ENCODE measurements at places on chromosomes 13 and 19.

- DNase-seq = no peak
These were observed 8.6 kb upstream of the BCAT2 start for GRCh38 chr19:48819366-48819816.

- DNase-seq = no peak
These were observed 58.2 kb downstream of the CDADC1 start for GRCh38 chr13:49305792-49306425.

GRCh38 chr13:43094901-43095300, 71.5 kb downstream of the DNAJC15 start:
- no peak for DNase-seq

GRCh38 chr19:11649941-11650340, 52.7 kb downstream of the ZNF627 start:
- DNase-seq = no peak

- no peak for DNase-seq
These were observed 18.4 kb upstream of the IL17D start for GRCh38 chr13:20685092-20685491.

DNA sequence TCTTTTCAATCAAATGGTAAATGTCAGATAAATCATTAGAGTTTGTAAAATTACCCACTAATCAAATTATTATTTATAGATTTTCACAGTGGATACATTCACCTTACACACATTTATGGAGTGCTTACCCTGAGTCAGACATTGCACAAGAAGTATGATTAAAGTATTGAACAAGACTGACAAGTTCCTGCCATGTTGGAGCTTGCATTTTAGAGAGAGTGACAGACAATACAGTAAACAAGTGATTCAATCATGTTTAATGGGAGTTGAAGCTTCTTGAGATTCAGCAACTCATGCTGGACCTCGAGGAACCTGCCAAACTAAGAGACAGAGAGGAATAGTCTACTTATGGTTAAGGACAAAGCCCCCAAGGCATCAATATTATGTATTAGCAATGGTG, 487.8 kb downstream of the PCDH17 start:
- no peak for DNase-seq

GRCh38 chr13:110258876-110259631, 47.9 kb downstream of the COL4A1 start:
- DNase-seq = no peak

- DNase-seq = no peak
These were observed 31.8 kb upstream of the PSG9 start for GRCh38 chr19:43300876-43301765.

DNA sequence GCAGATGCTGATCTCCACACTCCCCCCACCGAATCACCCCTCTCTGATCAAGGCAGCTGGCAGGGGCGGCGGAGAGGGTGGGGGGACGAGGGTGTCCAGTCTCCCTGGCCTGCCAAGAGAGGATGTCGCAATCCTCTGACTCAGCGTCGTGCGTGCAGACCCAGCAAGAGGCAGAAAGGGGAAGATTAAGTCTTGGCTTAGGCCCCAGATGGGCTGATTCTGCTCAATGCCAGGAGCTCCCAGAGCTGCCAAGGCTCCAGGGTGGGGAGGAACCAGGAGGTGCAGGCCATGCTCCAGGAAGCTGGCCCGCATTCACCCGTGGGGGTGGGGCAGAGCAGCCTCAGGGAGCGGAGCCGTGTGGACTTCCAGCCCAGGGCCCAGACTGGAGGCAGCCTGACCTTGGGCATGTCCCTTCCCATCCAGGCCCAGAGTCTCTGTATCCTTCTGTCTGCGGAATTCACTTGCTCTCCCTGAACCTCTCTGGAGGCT, 6.6 kb upstream of the BCL3 start:
- peak; percentile 97 for DNase-seq

- DNase-seq = no peak
These were observed 2715.0 kb upstream of the PCDH20 start for GRCh38 chr13:64130600-64130999.

DNA sequence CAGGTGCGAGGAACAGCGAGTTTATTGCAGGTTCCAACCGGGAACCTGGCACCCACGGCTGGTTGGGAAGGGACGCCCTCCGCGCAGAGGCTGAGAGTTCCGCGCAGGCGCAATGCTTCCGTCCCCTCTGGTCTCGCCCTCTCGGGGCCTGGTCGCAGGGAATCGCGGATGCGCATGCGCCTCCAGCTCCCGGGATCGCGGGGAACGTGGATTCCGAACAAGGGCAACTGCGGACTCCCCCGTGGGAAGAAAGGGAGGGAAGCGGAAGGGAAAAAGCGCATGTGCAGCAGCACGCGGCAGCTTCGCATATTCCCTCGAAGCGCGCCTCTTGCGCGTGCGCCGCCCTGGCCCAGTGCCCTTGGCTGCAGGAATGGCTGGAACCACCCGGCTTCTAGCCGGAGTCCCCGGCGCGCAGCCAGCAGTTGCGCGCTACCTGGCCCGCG, 1.1 kb downstream of the TSSK6 start:
- DNase-seq = no peak

DNA sequence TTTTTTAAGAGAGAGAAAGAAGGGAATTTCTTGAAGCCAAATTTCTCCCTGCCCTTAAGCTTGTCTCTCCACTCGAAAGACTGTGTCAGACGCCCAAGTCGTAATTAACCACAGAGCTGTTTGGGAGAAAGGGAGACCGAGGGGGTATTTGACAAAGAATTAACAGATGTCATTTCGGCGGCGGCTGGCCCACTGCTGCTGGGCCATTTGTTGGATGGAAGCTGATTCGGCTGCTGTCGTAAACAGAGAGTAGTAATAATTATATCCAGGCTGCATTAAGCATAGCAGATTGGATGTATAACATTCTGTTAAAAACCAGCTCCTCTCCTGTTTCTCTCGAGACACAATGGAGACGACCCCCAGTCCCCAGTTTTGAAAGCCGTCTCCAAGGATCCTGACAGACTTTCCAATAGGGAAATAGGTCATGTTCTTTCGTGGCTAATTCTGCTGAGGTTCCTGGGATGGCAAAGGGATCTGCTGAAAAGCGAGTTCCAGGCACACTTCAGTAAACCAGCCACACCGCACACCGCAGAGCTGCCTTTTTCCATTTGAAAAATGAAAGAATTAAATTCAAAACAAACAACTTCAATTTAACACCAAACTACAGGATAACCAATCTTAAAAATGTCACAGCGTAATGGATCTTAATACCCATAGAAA, 71.5 kb downstream of the KCTD15 start:
- DNase-seq = no peak

DNA sequence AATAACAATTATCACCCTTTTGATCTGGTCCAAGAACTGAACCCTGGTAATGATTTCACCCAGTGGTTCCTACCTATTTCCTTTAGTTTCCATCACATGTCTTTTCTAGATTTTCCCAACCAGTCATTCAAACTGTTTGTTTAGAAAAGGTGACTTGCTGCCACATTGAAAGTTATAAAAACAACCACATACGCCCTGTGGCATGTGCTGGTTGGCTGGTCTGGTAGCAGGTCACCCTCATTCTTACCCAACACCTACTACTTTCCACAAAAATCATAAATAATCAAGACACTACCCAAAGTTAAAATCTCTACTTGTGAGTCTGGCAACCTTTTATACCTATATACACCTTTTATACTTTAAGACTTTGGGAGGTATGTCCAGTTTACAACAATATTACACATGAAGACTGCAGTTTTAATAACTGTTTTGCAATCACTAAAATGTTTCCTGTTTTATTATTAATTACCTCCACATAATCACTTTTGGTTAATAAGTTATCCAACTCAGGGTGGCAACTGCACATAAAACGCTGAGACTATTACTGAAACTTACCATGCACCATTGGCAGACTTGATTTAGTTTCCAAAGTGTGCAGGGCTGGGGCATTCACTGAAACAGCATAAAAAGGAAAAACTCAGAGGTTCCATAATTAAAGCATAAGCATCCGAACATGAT, 38.9 kb downstream of the DZIP1 start:
- DNase-seq = no peak

- peak; percentile 9 for DNase-seq
These were observed 154.2 kb downstream of the DIAPH3 start for GRCh38 chr13:60009300-60010253.

- no peak for DNase-seq
These were observed 39.4 kb upstream of the TPM4 start for GRCh38 chr19:16036941-16037340.

DNA sequence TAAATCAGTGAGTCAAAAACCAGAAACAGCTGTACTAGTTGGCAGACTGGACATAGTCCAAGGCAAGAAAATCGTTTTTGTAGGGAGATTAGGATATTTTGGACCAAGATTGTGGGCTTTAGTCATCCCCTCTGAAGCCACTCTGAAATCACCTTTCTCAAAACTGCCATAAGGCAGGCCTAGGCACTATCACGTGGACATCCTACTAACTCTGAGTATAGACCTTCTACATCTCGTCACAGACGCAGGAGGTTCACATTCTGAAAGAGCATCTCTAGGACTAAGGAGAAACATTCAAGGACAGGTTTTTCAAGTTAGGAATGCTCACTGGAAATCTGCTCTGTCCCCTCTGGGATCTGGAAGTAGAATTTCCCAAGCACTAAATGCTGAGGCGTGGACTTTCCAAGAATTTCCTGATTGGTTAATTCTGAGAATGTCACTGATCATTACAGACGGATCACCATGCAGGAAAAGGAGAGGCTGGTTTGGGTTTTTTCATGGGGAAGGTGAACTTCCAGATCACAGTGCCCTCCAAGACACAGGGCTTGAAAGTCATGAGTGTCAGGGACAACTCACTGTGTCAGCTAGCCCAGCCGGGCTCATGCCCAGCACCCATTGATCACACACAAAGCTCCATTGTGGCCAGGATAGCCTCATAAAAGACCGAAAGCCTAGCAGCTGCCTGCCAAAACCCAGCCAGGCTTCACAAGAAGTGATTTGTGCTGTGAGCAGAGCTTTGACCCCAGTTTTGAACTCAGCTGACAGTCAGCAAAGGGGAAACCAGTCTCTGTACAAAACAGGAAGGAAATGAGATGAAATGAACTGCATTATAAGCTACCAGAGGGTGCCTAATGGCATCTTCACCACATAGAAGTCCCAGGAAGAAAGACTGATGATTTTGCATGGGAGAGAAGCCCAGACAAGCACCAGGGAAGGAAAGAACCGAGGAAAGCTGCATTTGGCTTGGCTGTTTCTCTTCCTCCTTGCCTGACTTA, 2.7 kb upstream of the RUBCNL start:
- DNase-seq = no peak

GRCh38 chr19:6491802-6492592, 10.1 kb downstream of the TUBB4A start:
- no peak for DNase-seq

- no peak for DNase-seq
These were observed 23.5 kb downstream of the LGALS16 start for GRCh38 chr19:39679056-39679790.

DNA sequence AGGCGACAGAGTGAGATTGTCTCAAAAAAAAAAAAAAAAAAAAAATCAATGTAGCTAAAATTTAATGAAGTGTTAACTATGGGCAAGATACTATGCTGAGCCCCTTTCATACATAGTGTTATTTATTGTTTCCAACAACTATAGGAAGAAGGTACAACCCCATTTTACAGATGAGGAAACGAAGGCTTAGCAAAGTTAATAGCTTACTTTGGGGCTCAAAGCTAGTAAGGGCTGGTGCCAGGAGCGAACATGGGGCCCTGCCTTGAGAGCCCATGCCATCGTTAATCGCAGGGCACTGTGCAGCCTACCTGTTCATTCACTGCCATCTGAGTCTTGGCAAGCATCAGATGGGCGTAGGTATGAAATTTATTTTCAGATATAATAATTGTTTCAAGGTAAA, 1.9 kb upstream of the FRY start:
- DNase-seq = no peak

DNA sequence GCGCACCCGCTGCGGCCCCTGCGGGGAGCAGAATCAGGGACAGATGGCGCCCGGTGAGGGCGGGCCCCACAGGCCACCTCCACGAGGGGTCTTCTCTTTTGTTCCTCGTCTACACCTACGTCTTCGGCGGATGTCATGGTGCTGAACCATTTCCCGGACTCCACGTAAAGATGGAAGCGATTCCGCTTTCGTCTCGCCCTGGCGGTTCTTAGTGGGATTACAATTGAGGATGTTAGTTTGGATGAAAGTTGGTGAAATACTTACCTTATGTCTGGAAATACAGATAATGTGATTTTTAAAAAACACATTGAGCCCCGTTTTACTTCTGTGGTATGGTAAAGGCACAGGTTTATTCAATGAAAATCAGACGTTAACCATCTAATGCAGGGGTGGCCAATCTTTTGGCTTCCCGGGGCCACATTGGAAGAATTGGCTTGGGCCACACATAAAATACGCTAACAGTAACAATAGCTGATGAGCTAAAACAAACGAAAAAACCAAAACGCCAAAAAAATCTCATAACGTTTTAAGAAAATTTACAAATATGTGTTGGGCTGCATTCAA, 1.4 kb upstream of the ZMYM5 start:
- peak; percentile 83 for DNase-seq

GRCh38 chr19:34327851-34328250, 37.1 kb upstream of the GPI start:
- no peak for DNase-seq

GRCh38 chr19:16645140-16645539, 14.8 kb downstream of the SMIM7 start:
- DNase-seq = no peak

DNA sequence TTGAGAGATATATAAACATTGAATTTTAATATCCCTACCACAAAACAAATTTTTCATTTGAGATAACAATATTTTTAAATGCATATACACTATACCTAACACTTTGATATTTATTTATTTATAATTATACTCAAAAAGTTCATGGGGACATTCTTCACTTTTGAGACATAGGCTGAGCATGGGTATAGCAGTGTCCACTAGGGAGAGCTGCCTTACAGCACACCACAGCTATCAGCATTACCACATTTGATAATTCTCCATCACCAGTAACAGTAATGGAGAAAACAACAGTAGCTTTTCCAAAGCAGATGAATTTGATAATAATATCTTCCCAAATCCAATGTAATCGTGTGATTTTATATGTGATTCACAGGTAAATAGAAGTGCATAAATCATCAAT, 626.1 kb downstream of the DACH1 start:
- DNase-seq = no peak

GRCh38 chr13:75813323-75813722, 177.2 kb downstream of the LMO7 start:
- DNase-seq = no peak

DNA sequence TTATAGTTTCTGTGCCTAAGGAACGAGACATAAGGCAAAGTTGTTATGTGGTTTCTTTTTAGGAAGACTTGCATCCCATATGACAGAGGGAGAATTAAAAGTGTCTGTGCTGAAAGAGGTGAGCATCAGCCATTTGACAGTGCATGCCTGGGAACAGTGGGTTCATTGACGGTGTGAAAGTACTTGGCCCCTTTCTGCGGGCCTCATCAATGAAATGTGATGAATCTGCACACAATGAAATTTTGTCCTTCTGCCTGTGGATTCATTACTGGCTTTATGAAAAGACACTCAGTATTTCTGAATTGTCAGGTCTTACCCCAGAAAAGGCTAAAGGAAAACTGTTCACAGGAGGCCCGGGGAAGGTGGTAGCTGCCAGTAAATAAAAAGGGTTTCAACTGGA, 295.8 kb downstream of the FOXO1 start:
- no peak for DNase-seq

- no peak for DNase-seq
These were observed 21.2 kb downstream of the RCN3 start for GRCh38 chr19:49549045-49549444.

GRCh38 chr13:78383071-78383484, 220.3 kb downstream of the POU4F1 start:
- DNase-seq = no peak
